Activated T-helper 9 cell treated with anti-CD3 and anti-CD28 coated beads, Interleukin-2, amount 50 U/mL, for 16 hours (primary cell): ENCODE measurements at places on chromosomes 6 and 20.

DNA sequence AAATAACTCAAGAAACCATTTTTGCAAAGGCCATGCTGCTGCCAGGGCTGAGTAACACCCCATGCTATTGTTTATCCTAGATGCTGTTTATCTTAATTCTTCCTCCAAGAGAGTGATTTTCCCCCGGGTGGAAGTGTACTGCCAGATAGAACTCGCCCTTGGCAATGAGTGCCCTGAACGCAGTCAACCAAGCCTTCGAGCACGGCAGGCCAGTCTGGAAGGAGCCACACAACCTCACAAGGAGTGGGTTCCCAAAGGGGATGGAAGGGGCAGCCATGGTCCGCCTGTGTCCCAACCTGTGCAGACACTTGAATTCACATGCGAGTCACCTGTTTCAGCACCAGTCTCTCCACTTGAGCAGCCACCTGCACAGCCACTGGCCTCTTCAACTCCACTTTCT, 31.9 kb downstream of the PNPLA1 start:
- no peak for DNase-seq

DNA sequence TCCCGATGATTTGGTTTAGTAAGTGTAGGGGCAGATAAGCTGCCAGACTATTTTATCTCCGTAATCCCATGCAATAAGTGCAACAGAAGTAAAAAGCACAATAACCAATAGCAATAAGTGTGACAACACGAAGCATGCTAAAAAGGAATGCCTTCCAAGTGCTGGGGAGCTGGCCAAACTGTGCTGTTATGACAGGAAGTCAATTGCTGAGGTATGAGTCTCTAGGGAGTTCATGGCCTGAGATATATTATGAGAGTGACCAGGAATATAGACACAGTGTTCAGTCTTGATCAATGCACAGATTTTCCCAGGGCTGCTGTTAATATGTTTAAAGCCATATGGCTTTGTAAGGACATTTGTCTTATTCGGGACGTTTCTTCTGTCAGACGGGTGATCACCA, 10.5 kb upstream of the ANGPT4 start:
- DNase-seq: no peak

DNA sequence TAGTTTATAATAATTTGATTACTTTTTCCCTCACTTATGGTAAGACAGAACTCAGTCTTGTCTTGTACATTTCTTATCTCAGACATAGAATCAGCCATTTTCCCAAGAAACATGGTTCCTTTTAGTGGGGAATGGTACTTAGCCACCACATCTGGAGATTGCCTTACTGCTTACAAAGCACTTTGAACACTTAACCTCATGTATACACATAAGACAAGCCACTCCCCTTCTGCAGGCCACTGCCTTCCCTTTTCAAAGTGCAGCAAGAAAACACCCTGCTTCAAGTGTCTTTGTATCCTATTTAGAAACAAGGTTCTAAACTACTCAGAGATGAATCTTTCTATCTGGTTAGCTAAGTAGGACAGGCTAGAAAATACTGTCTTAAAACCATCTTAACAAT, 159.2 kb downstream of the UBE3D start:
- DNase-seq: no peak

- DNase-seq: no peak
These were observed 17.4 kb upstream of the AVP start for GRCh38 chr20:3101737-3102574.

GRCh38 chr20:24786646-24787045, 162.4 kb upstream of the CST7 start:
- DNase-seq: no peak

DNA sequence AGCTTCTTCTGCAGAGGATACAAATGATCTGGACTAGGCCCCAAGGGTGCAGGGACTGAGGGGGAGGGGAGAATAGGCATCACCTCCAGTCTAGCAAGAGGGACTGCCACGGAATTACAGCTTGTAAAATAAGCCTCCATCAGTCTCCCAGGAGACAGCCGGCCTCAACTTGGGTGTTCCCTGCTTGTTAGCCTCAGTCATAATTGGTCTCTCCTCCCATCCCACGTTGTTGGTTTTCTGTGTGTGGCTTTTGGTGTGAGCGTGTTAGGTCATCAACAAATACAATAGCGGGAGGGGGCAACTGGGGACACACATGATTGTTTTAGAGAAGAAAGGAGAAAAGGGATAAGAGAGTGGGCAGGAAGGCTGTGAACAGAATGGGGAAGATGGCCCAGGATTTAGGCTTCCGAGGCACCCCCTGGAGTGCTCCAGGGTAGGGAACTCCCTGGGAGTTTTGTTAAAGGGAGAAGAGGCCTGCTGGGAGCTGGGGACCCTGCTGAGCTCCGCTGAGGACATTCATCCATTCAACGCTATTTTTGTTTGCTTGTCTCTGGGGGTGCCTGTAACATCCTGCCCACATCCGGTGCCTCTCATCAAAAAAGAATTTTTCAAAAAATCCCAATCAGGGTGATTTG, 9.2 kb downstream of the FOXA2 start:
- no peak for DNase-seq

- DNase-seq: no peak
These were observed 71.5 kb downstream of the SOX4 start for GRCh38 chr6:21665110-21665391.

- DNase-seq: no peak
These were observed 11.5 kb upstream of the BLOC1S5 start for GRCh38 chr6:8075704-8076103.

- DNase-seq: no peak
These were observed 5.1 kb upstream of the TUBB1 start for GRCh38 chr20:59013959-59014608.

GRCh38 chr6:30136570-30137286, 788 bp downstream of the TRIM40 start:
- DNase-seq: no peak

- no peak for DNase-seq
These were observed 136.5 kb downstream of the DOK5 start for GRCh38 chr20:54611708-54612412.

DNA sequence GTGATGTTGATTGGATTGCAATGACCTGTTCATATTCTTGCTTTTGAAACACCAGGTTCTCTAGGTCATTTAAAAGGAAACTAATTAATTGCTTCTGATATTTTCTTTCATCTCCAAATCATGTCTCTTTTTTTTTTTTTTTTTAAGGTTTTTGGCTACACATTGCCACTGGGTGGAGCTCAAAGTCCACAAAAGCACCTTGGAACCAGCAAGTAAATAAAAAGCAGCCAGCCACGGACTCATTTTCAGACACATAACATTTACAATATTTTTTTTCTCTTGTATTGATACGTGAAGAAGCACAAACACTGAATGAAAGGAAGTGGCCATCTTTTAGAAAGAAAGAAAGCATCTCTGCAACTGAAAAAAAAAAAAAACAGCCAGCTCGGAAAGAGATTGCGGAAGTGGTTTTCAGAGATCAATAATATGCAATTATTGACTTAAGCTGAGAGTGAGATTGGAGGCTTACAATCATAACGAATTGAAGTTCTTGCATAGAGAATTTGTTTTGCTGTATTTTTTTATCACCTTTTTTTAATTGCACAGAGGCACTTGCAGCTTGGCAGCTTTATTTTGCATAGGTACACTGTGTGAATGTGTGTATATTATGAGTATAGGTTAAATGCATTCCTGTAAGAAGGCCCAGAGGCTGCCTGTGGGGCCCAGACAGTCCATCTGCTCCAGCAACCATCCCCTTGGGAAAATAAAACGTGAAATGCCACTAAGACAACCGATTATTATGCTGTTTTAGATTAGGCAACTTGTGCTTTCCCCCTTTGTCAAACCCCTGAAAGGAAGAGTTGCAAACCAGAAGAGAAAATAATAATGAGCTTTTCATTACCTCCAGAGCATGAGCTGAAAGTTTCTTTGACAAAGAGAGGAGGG, 28.2 kb downstream of the CGA start:
- DNase-seq: no peak

- no peak for DNase-seq
These were observed 122.4 kb downstream of the MRPL14 start for GRCh38 chr6:44004625-44005506.

DNA sequence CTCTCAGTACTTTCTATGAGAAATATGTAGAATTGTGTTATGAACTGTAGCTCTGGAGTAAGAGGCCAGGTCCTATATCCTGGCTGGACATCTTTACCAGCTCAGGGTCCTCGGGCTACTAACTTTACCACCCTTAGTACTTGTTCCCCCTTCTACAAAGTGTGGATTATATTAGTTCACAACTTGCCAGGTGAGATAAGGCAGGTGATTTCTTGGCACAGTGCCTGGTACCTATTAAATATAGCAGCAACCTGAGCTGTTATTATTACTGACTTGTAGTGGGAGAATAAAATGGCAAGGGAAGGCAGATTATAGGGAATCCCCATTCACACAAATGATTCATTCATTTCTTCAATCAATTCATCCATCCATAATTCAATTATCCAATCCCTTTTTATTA, 150.1 kb downstream of the DOK5 start:
- DNase-seq: no peak

GRCh38 chr20:40010483-40010882, 678.6 kb downstream of the MAFB start:
- no peak for DNase-seq

GRCh38 chr20:14126856-14127255, 131.5 kb downstream of the MACROD2 start:
- DNase-seq: no peak

DNA sequence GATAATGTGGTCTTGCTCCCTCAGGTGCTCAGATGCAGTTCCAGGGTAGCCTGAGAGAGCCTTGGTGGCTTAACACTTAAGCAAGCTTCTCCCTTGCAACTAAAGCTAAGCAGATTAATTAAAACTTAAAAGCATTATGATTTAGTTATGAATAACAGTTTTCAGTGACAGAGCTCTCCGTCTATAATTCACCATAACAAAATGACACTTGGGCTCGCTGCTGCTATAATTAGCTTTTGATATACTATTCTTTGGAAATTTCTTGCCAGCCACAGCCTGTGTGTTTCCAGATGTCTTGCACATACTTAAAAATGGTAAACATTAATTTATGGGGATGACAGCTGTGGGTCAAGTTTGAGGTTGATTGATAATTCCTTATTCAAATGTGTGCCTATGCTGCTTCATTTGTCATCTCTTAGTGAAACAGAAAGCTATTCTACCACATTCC, 380.5 kb downstream of the TFAP2B start:
- no peak for DNase-seq

GRCh38 chr20:4018023-4018748, 2.8 kb upstream of the RNF24 start:
- no peak for DNase-seq

GRCh38 chr6:128807577-128807976, 75.4 kb upstream of the LAMA2 start:
- no peak for DNase-seq

- DNase-seq: no peak
These were observed 5.5 kb downstream of the SLC32A1 start for GRCh38 chr20:38729767-38730166.

GRCh38 chr6:142749556-142749955, 195.4 kb downstream of the HIVEP2 start:
- DNase-seq: no peak

DNA sequence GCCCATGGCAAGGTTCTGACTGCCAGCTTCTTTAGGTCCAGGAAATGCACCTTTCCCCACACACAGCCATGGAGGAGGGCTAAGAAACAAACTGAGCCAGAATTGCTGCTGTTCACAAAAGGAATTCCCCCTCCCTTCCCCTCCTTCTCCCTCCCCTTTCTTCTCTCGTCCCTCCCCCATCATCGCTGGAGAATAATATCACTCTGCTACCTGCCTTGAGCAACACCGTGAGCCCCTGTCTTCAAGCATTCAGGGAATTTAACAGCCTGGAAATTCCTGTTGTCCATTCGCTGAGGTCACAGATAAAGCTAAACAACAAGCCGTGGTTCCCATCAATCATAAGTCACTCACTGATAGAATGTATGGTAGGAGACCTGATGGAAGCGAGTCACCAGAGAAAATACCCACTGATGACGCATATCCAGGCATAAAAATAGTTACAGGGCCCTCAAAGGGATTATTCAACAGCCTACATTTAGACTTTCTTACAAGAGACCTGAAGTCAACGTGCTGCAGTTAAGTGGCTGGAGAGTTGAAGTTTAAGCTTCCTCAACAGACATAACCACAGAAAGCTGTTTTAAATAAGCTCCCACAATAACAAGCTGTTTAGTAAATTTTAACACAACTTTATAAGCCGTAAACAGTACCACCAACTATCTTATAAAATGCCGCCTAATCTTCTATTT, 59.7 kb downstream of the HIVEP2 start:
- DNase-seq: peak; percentile 34

DNA sequence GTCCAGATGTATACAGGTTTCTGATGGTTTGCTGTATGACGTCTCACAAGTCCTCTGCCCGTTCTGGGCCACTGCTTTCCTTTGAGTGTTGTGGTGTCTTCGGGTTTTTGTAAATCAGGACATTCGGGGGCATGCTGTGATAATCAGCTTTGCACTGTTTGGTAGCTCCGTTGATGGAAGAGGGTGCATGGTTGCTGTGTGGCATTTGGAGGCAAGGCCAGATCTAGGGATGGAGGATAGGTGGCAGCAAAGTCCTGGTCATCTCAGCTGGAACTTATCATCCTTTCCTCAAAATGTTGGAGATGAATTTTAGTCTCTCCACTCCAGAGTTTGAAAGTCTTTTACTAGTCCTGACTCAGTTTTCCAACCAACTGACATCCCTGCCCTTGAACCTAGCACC, 91.0 kb downstream of the SCP2D1 start:
- DNase-seq: no peak

GRCh38 chr6:5606546-5606945, 345.2 kb downstream of the FARS2 start:
- no peak for DNase-seq

DNA sequence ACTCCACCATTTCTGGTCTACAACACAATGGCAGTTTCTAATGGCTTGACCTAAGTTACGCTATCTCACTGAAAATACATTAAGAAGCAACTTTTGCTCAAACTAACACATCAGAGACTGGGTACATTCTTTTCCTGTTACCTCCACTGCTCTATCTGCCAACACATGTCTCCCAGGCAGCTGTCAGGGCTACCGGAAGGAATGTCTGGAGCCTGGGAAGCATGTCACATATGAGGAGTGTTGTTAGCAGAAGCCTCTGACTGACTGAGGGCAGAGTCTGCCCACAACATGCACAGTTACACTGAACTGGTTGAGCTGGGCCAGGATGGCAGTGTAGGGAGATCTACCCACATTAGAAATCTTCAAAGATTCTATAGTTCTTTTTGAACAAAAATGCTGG, 264.5 kb downstream of the KIF16B start:
- DNase-seq: no peak
